NCI-H524 (cell line): ENCODE measurements at places on chromosomes 7 and 10.

DNA sequence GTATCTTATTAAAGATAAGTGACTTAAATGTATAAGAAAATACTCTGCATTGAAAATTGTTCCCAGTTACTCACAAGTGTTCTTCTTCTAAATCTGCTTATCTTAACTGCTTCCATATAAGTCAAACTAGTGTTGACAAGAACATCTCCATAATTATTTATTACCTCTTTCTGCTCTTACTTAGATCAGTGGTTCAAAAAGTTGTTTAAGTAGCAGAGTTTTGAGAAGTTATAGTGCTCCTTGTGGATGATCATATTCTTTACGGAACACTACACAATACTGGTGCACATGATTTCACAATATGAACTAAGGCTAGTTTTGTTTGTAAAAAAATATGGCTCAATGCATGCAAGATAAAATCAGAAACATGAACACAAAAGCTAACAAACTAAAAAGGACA, 168.4 kb downstream of the SEMA3D start:
- DNase-seq = no peak

GRCh38 chr7:19920705-19921104, 147.3 kb upstream of the TMEM196 start:
- DNase-seq = no peak

DNA sequence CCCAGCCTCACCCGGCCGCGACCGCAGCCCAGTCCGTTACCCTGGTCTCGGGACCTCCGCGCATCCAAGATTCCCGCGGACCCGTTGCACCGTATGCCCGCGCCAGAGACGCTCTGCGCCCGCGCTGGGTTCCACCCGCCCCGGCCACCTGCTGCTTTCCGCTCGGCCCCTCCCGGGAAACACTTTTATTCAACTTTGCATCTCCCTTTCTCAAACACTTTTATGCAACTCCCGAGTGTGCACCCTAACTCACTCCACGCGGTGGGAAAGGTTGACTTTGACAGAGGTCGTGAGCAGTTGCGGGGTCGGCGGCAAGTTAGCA, at the start of gene ODAD2:
Gene ODAD2, minus strand, starts transcription at position 126 of the 322 bp plus-strand sequence. CDS start 3,937 bp downstream, outside the sequence.
- DNase-seq = no peak

- DNase-seq = no peak
Measured at GRCh38 chr10:110778211-110778610, 93.5 kb upstream of the PDCD4 start.

DNA sequence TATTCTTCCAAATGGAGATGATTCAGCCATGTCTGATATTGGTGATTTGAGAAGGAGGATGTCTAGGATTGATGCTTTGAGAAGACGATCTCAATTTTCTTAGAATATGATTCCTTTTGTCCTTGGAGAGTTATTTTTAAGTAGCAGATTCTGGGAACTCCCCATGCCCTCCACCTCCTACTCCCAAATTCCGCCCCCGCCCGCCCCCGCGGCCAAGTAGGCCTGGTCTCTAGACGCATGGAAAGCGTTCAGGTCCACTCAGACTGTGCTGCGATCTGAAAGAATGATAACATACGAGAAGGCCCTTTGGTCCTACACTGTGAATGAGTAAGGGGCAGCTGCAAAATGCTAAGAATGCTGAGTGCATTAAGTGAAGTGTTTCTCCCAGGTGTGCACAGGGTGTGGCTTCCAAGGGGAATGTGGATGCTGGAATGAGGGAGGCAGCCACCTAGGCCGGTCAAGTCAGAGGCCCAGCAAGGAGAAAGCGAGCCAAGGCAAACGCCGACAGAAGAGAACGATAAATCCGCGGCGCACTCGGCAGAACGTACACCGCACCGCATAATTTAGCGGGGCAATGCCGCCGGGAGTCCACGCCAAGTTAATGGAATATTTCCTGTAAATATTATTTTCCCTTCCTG, 142.3 kb downstream of the PRPF18 start:
- DNase-seq = no peak

- no peak for DNase-seq
Measured at GRCh38 chr7:127997226-127997922, 33.9 kb downstream of the LRRC4 start.

- DNase-seq = no peak
Measured at GRCh38 chr7:22601003-22601402, 101.0 kb upstream of the STEAP1B start.

- no peak for DNase-seq
Measured at GRCh38 chr10:119131512-119132240, 27.8 kb downstream of the DENND10 start.

GRCh38 chr10:74067373-74068352, 69.7 kb downstream of the VCL start:
- no peak for DNase-seq

GRCh38 chr10:24727786-24728185, 4.1 kb upstream of the ARHGAP21 start:
- no peak for DNase-seq

GRCh38 chr7:47248797-47249196, 333.1 kb downstream of the TNS3 start:
- DNase-seq = no peak

GRCh38 chr7:4068286-4068685, 613.8 kb upstream of the FOXK1 start:
- no peak for DNase-seq
